ENCODE measurements at places on chromosomes 16 and 17.
A peak's percentile ranks its signal among the peaks of the same experiment; 100 is the strongest.

DNA sequence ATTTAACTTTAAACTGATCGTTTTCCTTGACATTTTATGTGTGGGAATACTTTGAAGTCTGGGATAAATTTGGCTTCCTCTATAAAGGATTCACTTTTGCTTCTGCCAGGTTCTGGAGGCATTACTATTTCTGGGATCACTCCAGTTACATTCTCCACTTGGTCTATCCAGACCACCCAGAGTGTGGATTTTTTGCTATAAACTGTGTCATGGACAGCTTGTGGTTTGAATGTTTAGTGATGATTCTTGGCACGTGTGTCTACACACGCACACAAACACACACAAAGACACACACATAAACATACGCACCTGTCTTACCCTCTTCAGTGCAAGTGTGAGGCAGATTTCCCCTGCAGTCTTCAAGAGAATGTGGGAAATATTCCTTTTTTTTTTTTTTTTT is 27.4 kb upstream of the MSI2 start:
- no peak for DNase-seq

- no peak for DNase-seq
Observed at GRCh38 chr17:47995241-47995935, 24.5 kb downstream of the CDK5RAP3 start.

DNA sequence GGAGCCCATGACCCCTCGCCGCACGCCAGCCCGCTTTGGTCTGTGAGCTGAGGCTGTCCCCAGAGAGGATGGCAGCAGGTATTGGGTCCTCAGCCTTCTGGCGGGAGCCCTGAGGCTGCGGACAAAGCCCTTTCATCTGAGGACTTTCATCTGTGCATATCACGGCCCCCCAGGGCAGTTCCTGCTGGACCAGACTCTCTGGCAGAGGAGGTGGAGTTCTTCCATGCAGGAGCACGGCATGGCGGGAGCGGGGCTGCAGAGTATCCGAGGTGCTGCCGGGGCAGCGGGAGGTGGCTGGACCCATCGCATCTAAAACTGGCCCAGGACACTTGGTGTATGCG is 18.8 kb downstream of the DHX38 start:
- no peak for DNase-seq

DNA sequence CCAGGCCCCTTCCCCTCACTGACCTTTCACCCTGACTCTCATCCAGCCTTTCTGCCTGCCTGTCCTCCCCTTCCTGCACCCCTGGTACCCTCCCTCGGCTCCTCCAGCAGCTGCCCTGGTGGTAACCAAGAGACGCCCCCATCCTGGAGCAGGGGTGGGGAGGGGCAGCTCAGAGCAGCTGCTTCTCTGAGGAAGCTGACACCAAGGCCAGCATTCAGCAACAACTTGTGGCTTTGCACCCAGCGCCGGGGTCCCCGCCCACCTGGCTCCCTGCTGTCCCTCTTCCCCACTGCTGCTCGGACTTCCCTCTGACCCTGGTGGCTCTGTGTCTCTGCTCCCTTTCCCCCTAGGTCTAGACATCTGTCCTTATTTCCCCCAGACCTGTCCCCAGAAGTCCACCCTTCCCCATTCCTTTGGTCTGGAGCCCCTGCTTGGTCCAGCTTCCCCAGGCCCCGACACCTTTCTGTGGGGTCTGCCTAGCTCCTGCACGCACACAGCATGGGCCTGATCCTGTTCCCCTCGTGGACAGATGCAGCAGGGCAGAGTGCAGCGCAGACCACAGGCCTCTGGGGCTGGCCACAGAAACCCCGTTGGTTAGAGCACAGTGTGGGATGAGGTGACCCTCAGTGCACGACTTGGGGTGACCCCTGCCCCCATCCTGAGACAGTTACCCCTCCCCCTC is 1.2 kb upstream of the ATP2A1 start:
- no peak for DNase-seq

- DNase-seq: no peak
Observed at GRCh38 chr17:81165246-81166032, at the start of gene PVALEF. PVALEF (plus strand) TSS chr17:81165507; CDS start chr17:81181227, 15,720 bp downstream.

GRCh38 chr16:47492428-47493377 is 31.6 kb downstream of the PHKB start:
- DNase-seq: no peak

DNA sequence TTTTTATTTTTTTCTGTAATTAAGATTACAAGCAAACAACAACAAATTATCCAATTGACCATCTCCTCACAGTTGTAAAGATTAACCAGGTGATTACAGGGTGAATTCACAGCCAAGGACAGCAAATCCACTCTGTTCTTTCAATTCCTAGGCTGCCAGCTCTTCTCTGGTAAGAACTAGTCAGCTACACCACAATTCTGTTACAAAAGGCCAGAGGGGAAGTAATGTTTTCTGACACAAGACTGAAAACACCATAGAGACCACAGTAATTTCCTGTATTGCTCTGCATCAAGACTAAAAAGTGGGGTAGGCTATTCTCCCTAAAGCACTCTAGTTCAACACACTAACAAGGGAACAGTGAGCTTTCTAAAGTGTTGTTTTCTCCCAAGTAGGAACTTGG is 10.6 kb downstream of the CA10 start:
- no peak for DNase-seq

DNA sequence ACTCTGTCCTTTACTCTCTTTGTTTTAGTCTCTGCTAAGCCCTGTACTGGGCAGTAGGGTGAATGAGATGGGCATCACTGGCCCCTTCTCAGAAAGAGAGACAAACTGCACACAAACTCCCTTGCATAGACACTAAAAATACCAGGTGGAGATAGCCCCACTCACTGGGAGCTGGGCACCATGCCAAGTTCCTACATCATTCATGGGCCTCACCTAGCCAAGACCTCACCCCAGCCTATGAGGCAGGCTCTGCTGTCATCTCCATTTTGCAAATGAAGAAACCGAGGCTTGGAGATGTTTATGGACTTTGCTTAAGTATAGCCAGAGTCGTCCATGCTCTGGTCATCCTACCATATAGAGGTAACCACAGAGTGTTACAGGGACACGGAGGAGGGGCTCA is 499.8 kb upstream of the CDH11 start:
- DNase-seq: no peak

DNA sequence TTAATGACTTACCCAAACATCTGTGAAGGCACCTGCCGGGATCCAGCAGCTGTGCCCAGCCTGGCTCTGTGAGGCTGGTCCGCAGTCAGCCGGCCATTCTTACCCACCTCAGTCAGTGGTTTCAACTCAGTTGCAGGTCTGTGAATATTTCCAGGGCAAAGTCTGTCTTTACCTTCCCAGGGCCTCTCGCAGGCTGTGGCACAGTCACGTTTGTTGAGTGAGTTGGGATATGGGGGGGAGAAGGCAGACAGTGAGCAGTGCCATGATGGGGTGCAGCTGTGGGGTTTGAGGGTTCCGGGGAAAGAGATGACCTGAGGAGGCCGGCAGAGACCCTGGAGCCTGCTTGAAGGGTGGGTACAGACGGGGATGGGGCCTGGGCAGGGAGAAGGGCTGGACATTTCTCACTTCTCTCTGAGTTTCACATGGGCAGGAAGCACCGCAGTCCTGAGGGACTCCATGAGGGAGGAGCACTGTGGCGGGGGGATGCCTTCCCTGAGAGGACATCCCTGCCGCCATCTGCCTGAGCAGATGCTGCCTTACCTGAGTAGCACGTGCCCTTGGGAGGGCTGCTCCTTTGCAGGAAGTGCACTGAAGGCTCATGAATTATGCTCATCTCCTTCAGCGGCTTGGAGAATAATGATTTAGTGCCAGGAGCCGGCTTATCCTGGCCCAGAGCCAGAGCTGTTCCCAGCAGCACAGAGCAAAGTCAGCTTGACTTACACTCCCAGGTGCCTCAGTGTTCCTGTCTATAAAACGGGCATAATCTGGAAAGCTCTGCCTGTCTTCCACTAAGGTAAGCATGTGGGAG is 48.1 kb downstream of the KSR1 start:
- no peak for DNase-seq

- no peak for DNase-seq
Observed at GRCh38 chr17:61397086-61397842, 2.4 kb upstream of the TBX2 start.

GRCh38 chr16:28298511-28298878 is 6.2 kb downstream of the SBK1 start:
- no peak for DNase-seq

- DNase-seq: no peak
Observed at GRCh38 chr17:2017274-2017941, 7.7 kb downstream of the RTN4RL1 start.

GRCh38 chr16:57837305-57838125 is 35.2 kb upstream of the KIFC3 start:
- DNase-seq: no peak

- DNase-seq: no peak
Observed at GRCh38 chr16:21302898-21303528, 24.9 kb upstream of the CRYM start.

DNA sequence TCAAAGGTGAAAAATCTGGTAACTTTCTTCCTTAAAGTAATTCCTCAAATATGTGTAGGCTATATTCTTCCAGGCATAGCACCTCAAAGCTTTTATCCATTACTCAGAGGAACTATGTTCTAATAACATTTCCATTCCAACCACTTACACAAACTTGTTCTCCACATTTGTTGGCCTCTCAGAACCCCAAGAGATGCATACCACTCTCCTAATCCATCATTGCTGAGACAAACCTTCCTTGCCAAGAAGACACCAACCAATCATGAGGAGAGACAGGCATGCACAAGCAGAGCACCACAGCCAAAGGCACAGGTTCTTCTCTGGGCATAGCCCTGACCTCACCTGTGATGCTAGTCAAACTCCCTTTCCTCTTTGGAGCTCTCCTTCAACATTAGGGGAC is 20.9 kb downstream of the CDH11 start:
- DNase-seq: no peak

DNA sequence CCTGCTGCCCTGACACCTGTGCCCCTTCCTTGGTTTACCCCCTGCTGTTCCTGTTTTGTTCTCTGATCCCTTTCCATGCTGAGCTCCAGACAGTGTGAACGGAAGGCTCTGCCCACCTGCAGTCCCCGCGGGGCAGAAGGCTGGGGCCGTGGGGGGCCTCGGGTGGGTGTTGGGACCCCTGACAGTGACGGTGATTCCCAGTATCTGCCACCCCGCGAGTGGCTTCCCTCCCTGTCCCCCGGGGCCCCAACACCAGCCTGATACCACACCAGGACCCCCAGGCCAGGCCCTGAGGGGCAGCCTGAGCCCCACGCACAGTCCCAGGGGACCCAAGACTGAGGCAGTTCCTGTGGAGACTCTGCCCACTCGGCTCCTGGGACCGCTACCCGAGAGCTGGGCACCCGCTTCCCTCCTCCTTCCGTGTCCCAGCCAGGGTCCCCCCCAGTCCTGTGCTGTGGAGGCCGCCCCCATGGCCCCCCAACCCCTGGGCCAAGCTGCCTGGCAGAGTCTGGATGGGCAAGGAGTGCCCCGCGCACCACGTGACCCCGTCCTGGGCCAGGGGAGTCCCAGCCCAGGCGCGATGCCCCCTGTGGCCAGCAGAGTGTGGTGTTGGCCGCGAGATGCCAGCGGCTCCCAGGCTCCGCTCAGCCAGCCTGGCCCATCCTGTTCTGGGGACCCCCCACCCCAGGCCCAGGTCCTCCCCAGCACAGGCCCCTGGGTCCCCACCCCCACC is 10.0 kb upstream of the C1QTNF8 start:
- no peak for DNase-seq

GRCh38 chr16:10668322-10669045 is 26.2 kb downstream of the TEKT5 start:
- DNase-seq: peak; percentile 2

GRCh38 chr17:82436601-82437324 is 13.8 kb downstream of the CYBC1 start:
- no peak for DNase-seq

DNA sequence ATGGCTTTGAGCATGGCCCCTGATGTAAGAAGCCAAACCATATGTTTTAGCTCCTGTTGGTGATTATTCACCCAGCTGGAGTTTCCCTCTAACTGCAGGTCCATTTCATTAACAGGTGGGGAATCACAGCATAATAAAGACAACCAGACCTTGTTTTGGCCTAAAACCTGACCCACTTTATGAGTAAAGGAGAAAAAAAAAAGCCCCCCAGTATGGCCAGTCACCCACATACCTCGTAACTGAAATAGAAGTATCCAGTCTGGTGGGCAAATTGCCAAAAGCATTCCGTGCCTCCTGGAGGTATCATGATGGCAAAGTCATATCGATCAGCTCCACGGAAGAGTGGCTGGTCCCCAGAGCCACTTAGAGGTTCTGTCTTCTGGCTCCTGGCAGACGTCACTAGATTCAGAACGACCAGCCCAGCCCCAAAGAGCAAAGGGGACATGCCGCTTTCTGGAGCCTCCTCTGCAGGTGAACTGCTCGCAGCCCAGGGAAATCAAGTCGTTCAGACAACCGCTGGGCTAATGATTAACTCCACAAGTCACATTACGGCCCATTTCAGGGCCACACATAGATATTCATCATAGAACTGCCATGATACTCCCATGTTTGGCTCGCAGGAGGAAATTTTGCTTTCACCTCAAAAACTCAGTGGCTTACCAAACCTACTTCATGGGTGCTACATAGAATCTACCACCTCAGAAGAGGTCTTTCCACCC is at the start of gene TMED6:
TSS of gene TMED6 (minus strand) at position 478 of the 719 bp plus-strand sequence. CDS start at position 445, 33 bp downstream.
- no peak for DNase-seq

GRCh38 chr17:77523540-77523939 is 382.8 kb downstream of the SEC14L1 start:
- DNase-seq: no peak

DNA sequence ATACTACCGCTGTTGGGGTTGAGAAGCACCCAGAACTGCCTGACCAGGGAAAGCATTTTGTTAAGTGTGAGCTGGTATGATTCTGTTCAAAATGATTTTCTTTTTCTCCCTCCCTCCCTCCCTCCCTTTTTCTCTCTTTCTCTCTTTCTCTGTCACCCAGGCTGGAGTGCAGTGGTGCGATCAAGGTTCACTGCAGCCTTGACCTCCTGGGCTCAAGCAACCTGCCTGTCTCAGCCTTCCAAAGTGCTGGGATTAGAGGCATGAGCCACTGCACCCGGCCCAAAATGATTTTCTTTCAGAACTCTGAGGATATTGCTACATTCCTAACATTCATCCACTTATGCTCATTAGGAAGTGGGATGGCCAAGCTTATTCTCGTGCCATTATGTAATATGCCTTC is 41.3 kb downstream of the SLC47A1 start:
- no peak for DNase-seq

All from naive thymus-derived CD4-positive, alpha-beta T cell (primary cell).